ENCODE measurements at places on chromosomes 12 and 14.

DNA sequence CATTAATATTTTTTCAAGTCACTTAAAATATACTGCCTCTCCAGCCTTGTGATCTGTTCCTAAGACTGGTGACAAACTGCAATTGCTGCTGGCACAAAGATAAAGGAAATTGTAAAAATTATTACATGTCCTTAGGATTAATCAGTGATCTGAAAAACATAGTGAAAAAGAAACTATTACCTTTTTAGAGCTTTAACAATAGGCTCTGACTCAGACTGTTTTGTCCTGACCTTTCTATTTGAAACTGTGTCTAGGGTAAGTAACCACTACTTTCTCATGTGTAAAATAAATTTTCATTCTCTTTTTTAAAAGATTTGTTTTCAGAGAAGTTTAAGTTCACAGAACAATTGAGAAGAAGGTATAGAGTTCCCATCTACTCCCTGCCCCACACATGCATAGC, 80.4 kb upstream of the CLEC14A start:
- DNase-seq, result no peak

DNA sequence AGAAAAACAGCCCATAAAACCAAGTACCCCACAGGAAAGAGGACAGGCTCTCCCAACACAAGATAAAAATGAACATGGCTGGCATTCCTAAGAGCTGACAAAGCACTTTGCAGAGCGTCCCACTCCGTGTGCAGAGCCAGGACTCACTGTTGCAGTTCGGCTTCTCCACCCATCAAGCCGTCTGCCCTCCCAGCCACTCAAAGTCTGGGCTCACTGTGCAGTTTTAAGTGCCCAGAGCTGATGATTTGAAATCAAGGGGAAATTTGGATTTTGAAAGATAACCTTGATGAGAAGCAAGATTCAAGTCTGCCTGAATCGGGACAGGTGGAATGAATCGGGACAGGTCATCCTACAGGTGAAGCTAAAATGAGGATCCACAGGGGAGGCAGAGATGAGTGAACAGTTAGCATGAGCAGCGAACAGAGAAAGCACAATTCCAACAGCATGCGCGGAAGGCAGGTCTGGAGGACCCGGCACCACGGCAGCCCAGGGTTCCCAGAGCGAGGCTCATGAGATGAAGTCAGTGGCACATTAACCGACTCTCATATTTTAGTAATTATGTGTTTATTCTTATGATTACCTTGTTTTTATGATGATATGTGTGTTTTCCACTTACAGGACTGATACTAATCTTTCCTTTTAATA, 39.8 kb upstream of the GPR68 start:
- no peak for DNase-seq

- no peak for DNase-seq
Measured at GRCh38 chr12:119578112-119578511, 15.5 kb upstream of the TMEM233 start.

DNA sequence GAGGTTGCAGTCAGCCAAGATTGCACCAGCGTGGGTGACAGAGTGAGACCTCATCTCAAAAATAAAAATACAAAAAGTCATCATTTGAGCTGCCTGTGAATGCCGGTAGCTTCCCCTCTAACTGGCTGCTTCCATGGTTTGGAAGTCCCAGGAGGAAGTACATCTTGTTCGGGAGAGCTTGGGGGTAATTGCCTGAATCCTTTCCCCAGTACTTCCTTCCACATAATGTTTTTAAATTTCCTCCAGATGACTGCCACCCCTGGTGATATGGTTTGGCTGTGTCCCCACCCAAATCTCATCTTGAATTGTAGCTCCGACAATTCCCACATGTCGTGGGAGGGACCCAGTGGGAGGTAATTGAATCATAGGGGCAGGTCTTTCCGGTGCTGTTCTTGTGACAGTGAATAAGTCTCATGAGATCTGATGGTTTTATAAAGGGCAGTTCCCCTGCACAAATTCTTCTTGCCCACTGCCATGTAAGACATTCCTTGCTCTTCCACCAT, 87.2 kb downstream of the SPRING1 start:
- no peak for DNase-seq

DNA sequence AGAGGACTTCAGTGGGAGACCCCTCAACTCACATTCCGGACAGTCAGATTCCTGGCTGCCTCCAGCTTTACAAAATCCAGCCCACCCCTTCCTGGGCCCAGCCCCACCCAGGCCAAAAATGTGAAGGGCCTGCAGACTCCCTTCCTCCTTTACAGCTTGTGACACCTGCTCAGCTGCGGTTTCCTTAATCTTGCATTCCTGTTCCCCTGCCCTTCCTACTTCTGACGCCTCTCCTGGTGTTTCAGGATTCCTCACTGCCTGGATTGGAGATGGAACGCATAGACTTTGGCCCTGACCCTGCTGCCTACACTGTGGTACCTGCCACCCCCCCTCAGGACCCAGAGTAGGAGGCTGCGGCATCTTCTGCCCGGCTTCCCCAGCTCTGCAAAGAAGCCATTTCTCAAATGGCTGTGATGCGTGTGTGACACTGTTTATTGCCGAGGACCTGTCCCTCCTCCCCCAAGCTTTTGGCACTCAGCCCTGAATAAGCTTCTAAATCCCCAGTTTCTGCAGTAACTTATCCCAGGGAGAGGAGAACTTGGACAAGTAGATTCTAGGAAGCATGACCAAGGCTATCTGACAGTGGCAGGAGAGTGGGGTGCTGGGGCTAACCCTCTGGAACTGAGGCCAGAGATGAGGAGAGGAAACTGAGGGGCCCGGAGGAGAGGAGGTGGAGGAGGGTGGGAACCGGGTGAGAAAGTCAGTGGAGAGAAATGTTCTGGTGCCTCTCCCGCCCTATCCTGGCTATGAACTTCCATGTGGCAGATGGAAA, 24.9 kb upstream of the BCDIN3D start:
- DNase-seq, result no peak

- no peak for DNase-seq
Measured at GRCh38 chr12:37672655-37673260, 643.8 kb upstream of the ALG10B start.

DNA sequence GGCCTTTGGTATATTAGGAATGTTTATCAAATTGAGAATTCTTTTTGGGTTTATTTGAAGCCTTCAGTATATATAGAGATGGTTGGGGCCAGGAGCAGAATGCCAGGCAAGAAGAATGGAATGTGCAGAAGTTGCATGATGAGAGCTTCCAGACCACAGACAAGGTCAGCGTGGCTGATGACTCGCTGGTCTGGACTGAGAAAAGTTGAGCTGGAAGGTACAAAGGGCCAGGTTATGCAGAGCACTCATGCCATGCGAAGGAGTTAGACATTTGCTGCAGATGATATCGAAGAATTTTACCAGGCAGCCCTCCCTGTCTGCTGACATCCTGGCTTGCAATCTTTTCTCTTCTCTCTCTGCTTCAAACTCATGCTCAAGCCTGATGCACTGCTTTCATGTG, 196.2 kb upstream of the ARHGAP5 start:
- no peak for DNase-seq

GRCh38 chr12:65825183-65825506, 862 bp downstream of the HMGA2 start:
- no peak for DNase-seq

GRCh38 chr14:96821501-96821900, 24.3 kb downstream of the VRK1 start:
- DNase-seq, result no peak

- no peak for DNase-seq
Measured at GRCh38 chr12:41944216-41944615, 200.5 kb downstream of the GXYLT1 start.

DNA sequence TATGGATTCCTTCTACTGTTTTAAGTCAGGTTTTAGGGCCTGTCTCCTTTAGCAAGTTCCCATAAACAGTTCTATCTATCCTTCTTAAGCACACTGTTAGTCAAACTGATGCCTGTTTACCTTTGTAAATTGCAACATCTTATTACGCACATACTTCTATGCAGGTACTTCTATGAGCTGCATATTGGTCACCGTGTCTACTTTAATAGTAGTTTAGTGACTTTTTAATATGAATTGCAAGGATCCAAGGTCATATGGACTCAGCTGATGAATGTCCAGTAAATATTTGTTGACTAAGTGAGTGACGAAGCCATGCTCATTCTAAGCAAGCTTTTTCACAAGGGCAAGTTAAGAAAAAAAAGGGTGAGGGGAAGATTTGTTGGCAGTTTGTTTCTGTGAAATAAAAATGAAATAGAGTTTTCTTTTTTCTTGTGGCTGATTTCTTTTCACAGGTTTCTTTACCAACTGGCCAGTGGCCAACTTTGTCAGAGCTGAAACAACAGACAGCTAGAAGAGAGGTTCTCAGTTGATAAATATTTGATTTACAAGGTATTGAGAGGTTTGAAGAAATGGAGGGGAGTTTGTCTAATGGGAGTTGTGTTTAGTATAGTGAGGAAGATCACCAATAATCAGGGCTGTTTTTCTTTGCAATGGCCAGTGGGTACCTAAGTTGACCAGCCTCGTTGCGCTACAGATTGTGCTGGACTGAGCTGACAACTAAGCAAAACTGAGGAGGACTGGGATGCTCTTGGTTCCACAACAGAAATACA, 141.1 kb downstream of the SLC15A5 start:
- DNase-seq, result no peak

DNA sequence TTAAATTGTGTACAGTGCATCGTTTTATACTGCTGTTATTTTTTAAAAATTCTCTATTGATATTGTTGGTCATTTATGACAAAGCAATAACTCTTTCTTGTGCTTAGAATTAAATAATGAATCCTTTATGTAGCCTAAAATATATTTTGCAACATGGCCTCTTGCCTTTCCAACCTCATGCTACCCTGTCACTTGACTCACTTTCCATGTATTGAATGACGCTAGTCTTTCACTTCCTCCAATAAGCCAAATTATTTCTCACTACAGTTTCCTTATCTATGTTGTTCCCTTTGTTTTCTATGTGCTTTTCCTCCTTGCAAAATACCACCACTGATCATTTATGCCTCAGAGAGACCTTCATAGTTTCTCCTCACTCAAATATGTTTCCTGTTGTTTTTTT, 16.3 kb upstream of the EPYC start:
- DNase-seq, result no peak

- DNase-seq, result no peak
Measured at GRCh38 chr12:7667125-7667524, 1.4 kb upstream of the APOBEC1 start.

GRCh38 chr12:29726321-29726692, 57.4 kb downstream of the TMTC1 start:
- DNase-seq, result no peak

DNA sequence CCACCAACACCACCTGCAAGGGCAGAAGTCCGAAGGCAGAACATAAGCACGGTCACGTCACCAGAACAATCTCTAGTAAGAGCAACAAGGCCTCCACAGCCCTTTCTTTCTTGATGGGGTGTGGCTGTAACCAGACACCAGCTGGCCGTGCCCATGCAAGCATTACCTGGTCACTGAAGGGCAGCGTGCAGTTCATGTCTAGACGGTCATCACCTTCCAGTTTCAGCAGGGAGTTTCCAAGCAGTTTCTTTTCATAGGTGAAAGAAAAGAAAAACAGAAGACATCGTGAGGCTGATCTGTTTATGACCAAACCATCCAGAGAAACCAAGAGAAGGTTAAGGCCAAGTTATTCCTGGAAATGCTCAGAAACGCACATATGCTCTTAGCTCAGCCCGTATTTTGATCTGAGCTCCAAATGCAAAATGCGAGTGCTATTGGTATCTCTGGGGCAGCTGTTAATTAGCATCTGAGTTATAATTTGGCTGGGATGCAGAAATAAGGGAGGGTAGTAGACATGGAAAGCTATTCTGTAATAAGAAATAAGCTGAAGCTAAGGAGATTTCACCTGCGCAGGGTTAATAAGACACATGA, 42.5 kb downstream of the PRKAB1 start:
- DNase-seq, result no peak

DNA sequence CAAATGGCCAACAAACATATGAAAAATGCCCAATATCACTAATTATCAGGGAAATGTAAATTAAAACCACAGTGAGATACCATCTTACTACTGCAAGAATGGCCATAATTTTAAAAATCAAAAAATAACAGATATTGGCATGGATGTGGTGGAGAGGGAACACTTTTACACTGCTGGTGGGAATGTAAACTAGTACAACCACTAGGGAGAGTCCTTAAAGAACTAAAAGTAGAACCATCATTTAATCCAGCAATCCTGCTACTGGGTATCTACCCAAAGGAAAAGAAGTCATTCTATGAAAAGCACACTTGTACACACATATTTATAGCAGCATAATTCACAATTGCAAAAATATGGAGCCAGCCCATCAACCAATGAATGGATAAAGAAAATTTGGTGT, 459.7 kb downstream of the GXYLT1 start:
- DNase-seq, result no peak

DNA sequence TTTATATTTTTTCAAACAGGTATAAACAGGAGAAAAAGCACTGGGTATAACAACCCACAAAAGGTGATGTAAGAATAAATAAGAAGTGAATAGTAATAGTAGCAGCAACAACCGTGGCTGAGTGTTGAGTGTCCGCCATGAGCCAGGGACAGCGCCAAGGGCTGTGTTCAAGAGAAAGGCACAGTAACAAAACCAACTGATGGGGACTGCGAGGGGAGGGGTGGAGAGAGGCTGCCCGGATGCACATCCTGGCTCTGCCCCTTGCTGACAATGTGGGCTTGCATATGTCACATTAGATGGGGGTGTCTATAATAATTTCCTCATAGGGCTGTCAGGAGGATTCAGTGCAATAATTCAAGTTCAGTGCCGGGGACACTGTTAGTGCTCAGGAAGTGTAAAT, 912.4 kb downstream of the VRK1 start:
- DNase-seq, result no peak

- DNase-seq, result no peak
Measured at GRCh38 chr14:85599939-85600338, 70.0 kb downstream of the FLRT2 start.

DNA sequence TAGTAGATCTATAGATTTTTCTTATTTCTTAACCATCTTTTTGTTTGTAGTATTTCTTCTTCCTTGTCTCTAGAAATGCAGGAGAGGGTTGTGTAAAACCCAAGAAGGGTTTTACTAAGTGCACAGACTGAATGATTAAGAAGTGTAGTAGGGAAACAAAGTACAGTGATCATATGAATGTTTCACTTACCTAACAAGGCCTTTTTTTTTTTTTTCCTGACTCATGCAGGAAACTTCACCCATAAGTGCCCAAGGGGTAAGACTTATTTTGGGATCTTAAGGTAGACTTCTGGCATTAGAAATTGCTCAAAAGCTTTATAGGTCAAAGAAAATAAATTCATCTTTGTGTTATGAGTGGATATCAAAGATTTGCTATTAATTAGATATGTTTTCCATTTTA, 10.2 kb downstream of the SCN8A start:
- no peak for DNase-seq

GRCh38 chr14:19851365-19851764, 23.6 kb upstream of the OR4K2 start:
- DNase-seq, result no peak

GRCh38 chr14:69129264-69129880, 23.5 kb downstream of the DCAF5 start:
- DNase-seq, result peak; percentile 73

- no peak for DNase-seq
Measured at GRCh38 chr12:9732921-9733461, at the start of gene CLECL1. TSS of gene CLECL1 (minus strand) at chr12:9733097.

DNA sequence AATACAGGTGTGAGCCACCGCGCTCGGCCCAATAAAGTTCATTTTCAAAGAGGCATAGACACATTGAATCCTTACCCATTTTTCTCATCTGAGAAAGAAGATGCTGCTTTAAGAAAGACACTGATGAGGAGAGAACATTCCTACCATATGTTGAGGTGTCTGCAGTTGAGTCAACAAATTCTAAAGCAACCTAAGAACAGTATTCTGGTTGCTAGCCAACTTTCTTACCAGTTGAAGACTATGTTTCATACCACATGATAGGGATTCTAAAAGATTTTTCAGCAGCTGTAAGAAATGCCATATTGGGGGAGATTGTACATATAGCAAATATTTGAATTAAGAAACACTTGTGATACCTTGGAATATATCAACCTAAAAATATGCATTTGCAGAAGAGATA, 160.1 kb downstream of the SRGAP1 start:
- no peak for DNase-seq

All from T-helper 1 cell (primary cell).